Uterus (tissue), 4 donors: ENCODE measurements at places on chromosomes 12 and 14. TPM values are rescaled to one million over a fixed set of nuclear protein-coding genes. Genes with fewer than 3 reads are reported as not detected.

GRCh38 chr14:50001151-50001998 is 108.5 kb downstream of the ARF6 start:
- DNase-seq: peak; percentile 35

- no peak for DNase-seq
These were observed 87.2 kb downstream of the SRGAP1 start for GRCh38 chr12:63931703-63932102.

GRCh38 chr12:85374981-85375380 is 95.0 kb downstream of the ALX1 start:
- no peak for DNase-seq

DNA sequence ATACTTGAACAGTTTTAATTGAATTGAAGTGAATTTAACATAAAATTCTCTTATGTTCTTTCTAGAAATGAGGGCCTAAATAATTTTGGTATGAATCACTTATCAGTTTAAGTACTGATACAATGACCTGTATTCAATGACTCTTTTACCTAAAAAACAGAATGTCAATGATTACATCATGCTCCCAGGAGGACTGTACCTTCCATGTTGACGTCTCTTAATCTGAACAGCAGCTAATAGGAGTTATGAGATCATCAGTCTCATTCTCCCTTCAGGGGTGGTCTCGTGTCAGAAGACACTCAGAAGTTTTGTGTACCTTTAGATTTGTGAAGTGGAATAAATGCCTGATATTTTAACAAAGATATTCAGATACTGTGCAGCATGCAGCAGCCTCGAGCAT is 206.3 kb downstream of the CNTN1 start:
- no peak for DNase-seq

DNA sequence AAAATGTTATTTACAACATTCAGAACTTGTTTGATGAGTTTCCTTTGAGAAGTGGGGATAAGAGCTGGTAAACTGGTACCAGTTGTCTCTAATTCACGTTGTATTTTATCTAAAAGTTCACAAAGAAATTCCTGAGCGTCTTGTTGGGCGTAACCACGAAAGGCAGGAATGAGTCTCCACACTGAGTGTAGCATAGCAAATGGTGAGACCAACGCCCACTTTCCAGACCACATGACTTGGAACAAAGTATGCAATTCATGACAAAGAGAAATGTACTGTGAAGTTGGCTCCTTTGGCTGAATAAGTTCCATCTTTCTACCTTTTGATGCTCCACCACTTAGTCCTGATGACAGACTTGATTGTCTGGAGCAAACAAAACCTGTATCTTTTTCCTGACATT is 18.4 kb downstream of the USP44 start:
- DNase-seq: no peak

DNA sequence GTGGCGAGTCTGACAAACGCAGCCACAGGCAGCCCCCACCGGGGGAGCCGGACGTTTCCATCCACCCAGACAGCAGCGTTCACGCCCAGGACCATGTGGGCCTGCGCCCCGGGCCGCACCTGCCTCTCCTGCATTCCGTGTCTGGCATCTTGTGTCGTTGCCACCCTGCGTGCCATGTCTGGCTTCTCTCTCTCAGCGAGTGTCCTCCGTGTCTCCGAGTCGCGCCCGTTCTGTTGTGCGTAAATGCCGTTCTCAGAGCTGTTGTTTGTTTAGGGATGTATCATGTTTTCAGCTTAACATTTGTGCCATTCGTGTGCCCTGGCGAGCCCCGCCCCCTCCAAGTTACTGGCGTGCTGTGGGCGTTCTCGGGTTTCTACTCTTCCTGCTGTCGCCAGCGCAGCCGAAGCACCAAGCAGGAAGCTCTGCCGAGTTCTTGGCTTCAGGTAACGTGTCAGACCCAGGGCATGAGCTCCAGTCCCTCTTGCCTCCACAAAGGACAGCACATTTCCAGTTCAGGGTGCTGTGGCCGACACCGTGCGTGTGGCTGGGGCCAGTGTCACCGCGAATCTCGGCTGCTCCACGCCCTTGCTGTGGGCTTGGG is 34.6 kb downstream of the NOC4L start:
- DNase-seq: no peak

GRCh38 chr14:59320763-59321625 is 132.5 kb downstream of the DAAM1 start:
- DNase-seq: no peak

DNA sequence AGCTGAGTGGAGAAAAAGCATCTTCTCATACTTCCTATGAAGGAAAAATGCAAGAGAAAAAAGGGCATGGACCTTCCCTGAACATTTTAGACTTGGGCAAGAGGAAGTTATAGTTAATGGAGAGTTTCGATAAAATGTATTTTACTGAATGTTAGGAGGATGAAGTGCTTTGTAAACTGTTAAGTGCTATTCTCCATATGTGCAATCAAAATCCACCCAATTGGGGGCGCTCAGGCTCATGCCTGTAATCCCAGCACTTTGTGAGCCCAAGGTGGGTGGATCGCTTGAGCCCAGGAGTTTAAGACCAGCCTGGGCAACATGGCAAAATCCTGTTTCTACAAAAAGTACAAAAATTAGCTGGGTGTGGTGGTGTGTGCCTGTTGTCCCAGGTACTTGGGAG is 1.9 kb upstream of the CNPY2 start:
- no peak for DNase-seq

GRCh38 chr12:95402096-95402495 is 71.9 kb upstream of the METAP2 start:
- DNase-seq: no peak

GRCh38 chr14:101004176-101004575 is 100.7 kb upstream of the RTL1 start:
- DNase-seq: no peak

DNA sequence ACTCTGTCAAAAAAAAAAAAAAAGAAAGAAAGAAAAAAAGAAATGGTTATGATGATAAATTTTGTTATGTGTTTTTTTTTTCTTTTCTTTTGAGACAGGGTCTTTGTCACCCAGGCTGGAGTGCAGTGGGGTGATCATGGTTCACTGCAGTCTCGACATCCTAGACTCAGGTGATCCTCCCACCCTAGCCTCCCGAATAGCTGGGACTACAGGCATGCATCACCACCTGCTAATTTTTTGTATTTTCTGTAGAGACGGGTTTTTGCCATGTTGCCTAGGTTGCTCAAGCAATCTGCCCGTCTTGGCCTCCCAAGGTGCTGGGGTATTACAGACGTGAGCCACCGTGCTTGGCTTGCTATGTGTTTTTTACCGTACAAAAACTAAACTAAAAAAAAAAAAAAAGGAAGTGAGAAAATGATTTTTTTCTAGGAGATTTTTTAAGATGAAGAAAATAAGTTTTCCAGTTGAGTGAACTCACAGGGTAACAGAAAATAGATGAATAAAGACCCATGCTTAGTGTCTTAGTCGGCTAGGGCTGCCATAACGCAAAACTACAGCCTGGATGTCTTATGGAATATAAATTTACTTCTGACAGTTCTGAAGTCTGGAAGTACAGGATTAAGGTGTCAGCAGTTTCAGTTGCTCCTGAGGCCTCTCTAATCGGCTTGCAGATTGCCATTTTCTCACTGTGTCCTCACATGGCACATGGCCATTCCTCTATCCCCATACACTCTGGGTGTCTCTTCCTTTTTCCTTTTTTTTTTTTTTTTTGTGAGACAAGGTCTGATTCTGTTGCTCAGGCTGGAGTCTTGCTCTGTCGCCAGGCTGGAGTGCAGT is 13.2 kb upstream of the APOF start:
- no peak for DNase-seq

- DNase-seq: peak; percentile 41
These were observed 57.8 kb downstream of the GPR135 start for GRCh38 chr14:59407246-59408010.

- DNase-seq: no peak
These were observed 40.0 kb downstream of the FBRSL1 start for GRCh38 chr12:132529906-132530305.

DNA sequence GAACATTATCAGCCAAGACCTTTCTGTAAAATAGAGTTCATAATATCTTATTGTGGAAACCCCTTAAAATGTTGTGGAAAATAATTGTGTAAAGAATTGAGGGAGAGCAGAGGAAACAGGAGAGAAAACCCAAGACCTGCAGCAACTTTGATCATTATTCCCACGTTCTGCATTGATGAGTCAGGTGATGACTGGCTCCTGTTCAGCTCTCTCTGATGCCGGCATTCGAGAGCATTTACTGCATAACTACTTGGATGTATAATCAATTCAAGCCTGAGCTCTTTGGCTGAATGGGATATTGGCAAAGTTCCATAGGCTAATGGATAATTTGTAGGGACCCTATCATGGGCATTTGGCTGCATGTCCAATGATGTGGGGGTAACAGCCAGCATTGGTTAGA is 176.3 kb upstream of the ARID2 start:
- DNase-seq: no peak

- DNase-seq: no peak
These were observed 20.0 kb upstream of the KITLG start for GRCh38 chr12:88600272-88600671.

GRCh38 chr12:96190413-96191108 is 3.6 kb upstream of the ELK3 start:
- DNase-seq: no peak

DNA sequence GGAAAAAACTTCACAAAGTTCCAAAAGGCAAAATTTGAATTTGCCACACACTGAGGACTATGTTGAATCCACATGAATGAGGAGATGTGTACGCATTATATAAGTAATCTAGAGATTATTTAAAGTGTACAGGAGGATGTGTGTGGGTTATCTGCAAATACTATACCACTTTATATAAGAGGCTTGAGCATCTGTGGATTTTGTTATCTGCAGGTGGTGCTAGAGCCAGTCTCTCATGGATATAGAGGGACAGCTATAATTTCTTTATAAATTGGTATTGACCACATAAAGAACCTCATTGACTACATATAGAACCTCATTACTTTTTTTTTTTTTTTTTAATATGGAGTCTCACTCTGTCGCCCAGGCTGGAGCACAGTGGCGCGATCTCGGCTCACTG is 32.2 kb upstream of the RXYLT1 start:
- no peak for DNase-seq

DNA sequence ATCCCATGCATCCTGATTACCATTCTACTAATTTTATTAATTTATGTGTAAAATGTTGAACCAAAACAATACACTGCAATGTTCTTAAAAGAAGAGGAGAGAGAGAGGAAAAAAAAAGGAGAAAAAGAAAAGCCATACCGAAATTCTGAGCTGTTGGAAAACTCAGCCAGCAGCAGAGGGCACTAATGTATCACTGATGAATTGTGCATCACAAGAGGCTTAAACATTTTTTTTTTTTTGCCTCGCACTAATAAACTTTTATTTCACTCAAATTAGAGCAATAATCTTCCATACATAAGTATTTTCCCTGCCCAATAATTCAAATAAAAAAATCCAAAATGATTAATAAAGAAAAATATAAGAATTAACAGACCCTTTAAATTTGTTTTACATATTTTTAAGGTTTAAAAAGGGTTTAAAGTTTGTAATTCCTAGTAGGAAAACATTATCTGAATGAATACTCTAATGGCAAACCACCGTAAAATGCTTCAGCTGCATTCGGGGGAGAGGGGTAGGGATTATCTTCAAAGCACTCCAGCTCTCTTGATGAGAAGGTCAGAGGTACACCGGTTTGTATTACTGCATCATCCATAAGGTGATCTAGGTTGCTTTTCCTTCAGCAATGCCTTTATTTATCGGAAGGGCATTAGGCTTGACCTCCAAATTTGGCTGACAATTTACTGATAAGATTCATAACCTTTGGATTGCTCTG is 41.9 kb downstream of the ATP23 start:
- DNase-seq: no peak

- no peak for DNase-seq
These were observed 66.5 kb downstream of the SLC25A47 start for GRCh38 chr14:100389497-100390104.

MGST1 gene
- 85.6 TPM for total RNA-seq

FAM186B gene
- total RNA-seq: not detected

CLEC7A gene
- 4.6 TPM for total RNA-seq

PMEL gene
- total RNA-seq: 2.9 TPM

PPFIBP1 gene
- total RNA-seq: 43.8 TPM

DENND5B gene
- 20.0 TPM for total RNA-seq

ASIC1 gene
- not detected for total RNA-seq

PLCZ1 gene
- not detected for total RNA-seq

RNASE4 gene
- 69.9 TPM for total RNA-seq

GYS2 gene
- not detected for total RNA-seq

OR4E2 gene
- total RNA-seq: not detected

PRMT5 gene
- 126 TPM for total RNA-seq

CLEC9A gene
- total RNA-seq: not detected
